ENCODE measurements at places on chromosomes 11 and 22.
A peak's percentile ranks its signal among the peaks of the same experiment; 100 is the strongest.

GRCh38 chr11:60891103-60891741 lies 15.2 kb downstream of the PRPF19 start:
- no peak for DNase-seq

GRCh38 chr11:110389965-110390364 lies 39.8 kb upstream of the FDX1 start:
- no peak for DNase-seq

DNA sequence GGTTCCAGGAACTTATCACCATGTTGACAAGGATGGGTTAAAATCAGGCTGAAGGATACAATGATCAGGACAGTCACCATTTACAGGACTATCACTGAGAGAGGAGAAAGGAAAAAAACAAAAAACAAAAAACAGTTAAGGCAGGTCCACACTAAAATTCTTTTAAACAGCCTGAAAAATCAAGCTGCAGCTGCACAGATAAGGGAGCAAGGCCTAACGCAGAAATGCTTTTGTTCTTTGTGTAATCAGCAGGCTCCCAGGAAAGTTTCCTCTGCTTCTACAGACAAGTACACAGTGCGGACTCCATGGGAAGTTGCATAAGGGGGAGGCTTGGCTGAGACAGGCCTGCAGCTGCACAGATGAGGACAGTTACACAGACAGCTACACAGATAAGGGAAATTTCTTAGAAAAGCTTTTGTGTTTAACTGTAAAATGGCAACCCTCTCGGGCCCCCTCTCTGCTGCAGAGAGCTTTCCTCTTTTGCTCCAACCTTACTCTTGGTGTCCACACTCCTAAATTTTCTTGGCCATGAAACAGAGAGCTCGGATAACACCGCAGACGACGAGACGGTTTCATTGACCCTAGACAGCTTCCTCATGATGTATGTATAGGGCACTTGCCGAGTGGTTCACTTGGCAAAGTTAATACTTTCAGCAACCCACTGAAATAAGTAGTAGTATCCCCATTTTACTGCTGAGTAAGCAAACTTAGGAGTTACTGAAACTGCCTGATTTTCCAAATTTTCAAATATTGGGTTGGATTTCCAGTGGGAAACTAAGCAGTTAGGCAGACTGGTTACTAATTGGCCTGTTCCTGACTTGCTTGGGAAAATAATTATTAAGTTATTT lies 45.5 kb downstream of the PIWIL3 start:
- no peak for DNase-seq

- no peak for DNase-seq
Measured at GRCh38 chr11:48101044-48101733, 115.4 kb upstream of the OR4B1 start.

GRCh38 chr22:39933741-39934140 lies 26.5 kb upstream of the TMA7B start:
- no peak for DNase-seq

DNA sequence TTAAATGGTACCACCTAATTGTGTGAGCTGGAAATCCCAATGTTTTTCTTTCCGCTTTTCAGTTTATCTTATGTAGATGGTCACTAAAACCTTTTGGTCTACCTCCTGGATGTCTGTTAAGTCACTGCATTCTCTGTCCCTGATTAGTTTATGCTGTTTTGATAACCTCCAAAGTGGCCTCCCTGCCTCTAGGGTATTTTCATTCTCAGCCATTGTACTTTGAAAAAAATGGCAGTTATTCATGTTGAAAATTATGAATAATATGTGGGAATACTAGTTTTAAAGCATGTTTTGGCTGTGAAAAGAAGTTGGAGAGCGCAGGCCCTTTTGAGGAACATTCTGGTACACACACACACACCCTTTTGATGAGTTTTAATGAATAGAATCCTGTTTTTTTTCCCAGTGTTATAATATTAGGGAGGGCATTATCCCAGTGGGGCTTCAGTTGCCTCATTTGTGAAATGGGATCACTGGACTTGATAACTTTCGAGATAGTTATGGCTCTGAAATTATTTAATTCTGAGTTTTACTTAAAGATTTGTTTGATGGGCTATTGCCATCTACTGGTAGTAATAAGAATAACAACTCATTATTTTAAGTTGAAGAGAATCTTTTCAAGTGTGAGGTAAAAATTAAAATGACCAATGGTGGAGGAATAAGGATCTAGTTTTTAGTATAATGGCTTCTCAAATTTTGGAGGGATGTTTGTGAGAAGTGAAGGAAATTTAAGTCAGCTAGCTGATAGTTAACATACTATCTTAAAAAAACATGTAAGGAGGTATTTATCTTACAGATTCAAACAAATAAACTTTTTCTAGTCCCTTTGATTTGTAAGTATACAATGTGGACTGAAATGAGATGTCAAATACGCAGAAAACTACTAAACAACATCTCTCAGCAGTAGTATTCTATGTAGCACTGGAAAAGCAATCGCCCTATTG lies 3.9 kb downstream of the FDX1 start:
- no peak for DNase-seq

- no peak for DNase-seq
Measured at GRCh38 chr11:125621995-125622394, 3.0 kb upstream of the CHEK1 start.

DNA sequence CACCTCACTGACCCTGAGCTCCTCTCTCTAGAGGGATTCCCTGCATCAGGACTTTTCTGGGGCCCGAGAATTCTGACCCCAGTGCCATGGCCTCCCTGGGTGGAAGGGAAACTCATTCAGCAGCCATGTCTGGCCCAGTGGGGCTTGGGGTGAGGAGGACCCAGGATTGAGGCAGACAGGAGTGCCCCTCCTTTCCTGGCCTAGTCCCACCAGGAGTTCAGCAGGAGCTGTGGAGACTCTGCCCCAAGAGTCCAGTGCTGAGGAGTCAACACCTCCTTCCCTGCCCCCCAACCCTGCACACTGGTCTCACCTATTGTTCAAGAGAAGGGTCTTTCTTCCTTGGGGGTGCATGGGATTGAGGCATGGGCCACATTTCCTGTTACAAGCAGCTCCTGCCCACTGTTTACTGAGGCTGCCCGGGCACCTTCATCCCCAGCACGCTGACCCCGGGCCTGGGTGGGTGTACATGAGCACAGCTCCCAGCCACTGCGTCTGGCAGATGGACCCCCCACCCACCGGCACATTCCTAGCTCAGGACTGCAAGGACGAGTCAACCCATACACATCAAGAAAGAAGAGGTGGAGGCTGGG lies 33.9 kb downstream of the ALX4 start:
- no peak for DNase-seq

- no peak for DNase-seq
Measured at GRCh38 chr22:29948385-29948769, 65.4 kb downstream of the MTMR3 start.

- DNase-seq, result no peak
Measured at GRCh38 chr11:10268746-10269488, 25.1 kb downstream of the SBF2 start.

GRCh38 chr22:23524226-23524625 lies 55.9 kb downstream of the IGLL1 start:
- no peak for DNase-seq

GRCh38 chr22:36853407-36854099 lies 7.3 kb upstream of the NCF4 start:
- peak; percentile 87 for DNase-seq

DNA sequence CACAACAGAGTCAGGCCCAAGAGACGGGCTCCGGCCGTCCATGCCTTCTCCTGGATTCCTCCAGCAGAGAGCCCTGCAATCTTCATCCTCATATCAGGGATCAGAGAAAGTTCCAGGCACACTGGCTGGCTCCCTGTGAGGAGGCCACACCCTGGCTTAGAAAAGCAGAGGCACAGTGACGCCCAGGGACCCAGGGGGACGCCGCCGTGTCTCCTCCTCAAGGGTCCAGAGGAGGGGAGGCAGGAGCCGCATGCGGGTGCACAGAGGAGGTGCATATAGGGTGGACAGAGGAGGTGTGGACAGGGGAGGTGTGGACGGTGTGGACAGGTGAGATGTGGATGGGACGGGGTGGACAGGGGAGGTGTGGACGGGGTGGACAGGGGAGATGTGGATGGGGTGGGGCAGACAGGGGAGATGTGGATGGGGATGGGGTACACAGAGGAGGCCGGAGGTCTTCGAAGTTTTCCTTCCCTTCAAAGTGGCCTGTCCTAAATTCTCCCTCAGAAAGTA lies 1521.9 kb downstream of the BRD1 start:
- DNase-seq, result no peak

DNA sequence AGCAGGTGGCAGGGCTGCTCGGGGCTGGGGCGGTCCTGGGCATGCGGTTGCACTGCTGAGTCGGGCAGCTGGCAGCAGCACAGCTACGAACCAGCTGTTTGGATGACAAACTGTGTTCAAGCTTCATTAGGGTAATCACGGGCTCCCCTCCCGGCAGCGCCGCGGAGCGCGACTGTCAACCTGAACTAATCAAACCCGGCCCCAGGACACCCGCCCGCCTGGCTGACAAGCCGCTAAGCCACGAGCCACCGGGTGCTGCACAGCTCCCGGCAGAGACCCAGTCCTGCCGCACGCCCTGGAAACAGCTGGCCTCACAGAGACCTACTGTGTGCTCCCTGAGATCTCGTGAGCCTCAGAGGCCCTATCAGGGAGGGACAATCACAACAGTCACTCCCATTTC lies 60.6 kb upstream of the TCF20 start:
- DNase-seq, result no peak

GRCh38 chr11:33735271-33736147 lies 714 bp downstream of the CD59 start:
- DNase-seq, result peak; percentile 17

- peak; percentile 68 for DNase-seq
Measured at GRCh38 chr22:20456064-20456721, 18.6 kb upstream of the SCARF2 start.

GRCh38 chr22:41833369-41834004 lies 582 bp downstream of the SREBF2 start:
- peak; percentile 41 for DNase-seq

DNA sequence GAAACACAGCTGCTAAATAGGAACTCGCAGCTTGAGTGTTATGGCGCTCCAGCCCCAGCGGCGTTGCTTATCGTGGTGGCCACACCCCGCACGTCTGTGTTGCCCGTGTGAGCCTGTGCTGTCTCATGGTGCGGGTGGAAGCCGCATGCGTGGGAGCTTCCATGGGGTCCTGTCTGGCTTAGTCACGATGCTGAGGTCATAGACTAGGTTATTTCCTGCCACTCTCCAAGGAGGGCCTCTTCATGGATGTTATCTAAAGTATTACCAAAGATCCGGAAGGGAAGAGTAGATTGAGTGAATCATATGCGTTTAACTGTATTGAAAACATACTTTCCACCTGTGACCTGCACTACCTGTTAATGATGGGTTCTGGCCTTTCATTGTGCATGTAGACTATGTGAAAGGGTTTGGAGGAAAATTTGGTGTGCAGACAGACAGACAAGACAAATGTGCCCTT lies 21.7 kb downstream of the CTTN start:
- no peak for DNase-seq

DNA sequence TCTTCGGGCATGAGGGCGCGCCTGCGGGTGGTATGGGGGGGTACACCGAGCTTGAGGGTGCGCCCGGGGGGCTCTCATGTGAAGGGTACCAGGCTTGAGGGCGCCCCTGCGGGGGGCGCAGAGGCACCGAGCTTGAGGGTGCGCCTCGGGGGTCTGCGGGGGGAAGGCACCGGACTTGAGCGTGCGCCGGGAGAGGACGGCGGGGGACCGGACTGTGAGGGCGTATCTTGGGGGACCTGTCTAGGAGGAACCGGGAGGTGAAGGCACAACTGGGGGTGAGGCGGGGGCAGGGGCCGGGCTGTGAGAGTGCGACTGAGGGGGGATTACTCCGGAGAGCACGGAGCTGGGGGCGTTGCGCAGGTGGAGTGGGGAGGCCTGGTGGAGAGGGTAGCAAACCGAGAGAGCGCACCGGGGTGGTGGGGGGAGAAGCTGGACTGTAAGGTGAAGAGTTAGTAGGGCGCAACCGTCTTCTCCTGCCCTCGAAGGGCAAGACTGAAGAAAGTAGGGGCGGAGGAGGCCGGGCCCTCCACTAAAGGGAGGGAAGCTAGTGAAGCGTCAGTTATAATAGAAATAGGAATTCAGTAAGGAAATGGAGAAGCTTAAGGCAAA lies 1.1 kb upstream of the DDX6 start:
- peak; percentile 46 for DNase-seq

DNA sequence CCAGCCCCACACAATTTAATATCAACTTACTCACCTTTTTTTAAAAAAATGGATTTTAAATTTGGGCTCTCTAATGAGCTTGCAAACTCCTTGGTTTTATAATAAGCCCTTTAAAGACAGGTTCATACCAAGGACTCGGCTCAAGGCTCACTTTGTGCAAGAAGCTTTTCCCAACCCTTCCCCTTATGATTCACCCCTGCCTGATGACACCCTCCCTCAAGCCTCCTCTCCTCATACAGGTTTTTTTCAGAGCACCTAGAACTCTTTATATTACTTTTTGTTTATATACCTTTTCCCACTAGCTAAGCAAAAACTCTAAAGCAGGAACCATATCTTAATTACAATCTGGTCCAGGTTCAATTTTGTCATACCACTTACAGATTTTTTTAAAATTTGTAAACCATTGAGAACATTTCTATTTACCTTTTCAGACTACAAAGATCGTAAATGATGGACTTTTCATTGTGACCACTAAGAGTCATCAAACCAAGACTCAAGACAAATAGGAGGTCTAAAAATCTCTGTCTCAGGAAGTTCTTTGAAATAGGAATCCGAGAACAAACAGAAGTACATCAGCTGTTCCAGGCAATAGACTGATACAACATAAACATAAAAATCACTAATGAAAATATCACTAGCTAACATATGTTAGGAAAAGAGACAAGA lies 13.1 kb upstream of the EXPH5 start:
- DNase-seq, result no peak

GRCh38 chr22:29718949-29719898 lies 579 bp upstream of the CABP7 start:
- no peak for DNase-seq

DNA sequence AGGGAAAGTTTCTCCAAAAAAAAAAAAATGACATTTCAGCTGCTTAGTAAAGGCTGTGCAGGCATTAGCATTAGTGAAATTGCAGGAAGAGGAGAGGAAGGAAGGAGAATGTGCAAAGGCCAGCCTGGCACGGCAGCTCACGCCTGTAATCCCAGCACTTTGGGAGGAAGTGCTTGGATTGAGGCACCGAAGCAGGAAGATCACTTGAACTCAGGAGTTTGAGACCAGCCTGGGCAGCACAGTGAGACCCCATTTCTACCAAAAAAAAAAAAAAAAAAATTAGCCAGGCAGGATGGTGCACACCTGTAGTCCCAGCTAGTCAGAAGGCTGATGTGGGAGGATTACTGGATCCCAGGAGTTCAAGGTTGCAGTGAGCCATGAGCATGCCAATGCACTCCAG lies 7.8 kb downstream of the TRIOBP start:
- DNase-seq, result no peak

- DNase-seq, result no peak
Measured at GRCh38 chr11:111352935-111353710, 26.0 kb downstream of the POU2AF1 start.

GRCh38 chr11:111301004-111301841 lies 2.9 kb downstream of the POU2AF3 start:
- DNase-seq, result no peak

All from stimulated activated CD4-positive, alpha-beta T cell treated with anti-CD3 and anti-CD28 coated beads, Interleukin-4, amount 100 ng/mL, for 4 hours (primary cell).